ENCODE measurements at places on chromosomes 3 and 15. TPM values are rescaled to one million over a fixed set of nuclear protein-coding genes. Genes with fewer than 3 reads are reported as not detected.

The RTP1 gene
- not detected for total RNA-seq

The PYGO1 gene
- 4.7 TPM for total RNA-seq

The GOLGA8T gene
- total RNA-seq = 0.23 TPM

GRCh38 chr15:25682340-25682739 lies 180.8 kb downstream of the ATP10A start:
- no peak for DNase-seq

- no peak for DNase-seq
Measured at GRCh38 chr3:37992271-37993066, 1.9 kb downstream of the VILL start.

DNA sequence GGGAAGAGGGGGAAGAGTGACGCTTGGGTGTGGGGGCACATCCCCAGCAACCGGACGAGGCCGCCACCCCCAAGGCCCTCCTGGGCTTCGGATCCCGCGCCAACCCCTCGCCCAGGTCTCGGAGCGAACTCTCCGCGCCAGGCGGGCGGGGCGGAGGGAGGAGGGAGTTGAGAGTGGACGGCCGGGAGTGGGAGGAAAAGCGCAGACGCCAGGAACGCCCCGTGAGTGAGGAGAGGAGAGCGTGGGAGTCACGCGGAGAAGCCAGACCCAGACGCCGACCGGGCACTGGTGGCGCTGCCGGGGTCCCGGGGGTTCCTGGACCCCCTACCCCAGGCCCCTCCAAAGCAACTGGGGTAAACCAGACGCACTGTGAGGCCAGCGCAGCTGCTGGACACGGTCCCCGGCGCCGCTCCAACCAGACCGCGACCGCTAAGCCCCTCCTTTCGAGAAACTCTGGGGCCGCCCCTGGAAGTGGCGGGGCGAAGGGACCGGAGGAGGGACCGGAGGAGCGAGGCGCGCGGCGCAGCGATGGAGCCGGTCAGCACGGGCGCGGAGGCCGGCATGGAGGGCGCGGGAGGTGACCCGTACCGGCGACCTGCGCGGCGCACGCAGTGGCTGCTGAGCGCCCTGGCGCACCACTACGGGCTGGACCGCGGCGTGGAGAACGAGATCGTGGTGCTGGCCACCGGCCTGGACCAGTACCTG lies at the start of gene EFCC1:
TSS of gene EFCC1 (plus strand) at position 204 of the 705 bp plus-strand sequence. CDS start at position 529, 325 bp downstream.
- no peak for DNase-seq
